ENCODE measurements at places on chromosomes 7 and 10.

DNA sequence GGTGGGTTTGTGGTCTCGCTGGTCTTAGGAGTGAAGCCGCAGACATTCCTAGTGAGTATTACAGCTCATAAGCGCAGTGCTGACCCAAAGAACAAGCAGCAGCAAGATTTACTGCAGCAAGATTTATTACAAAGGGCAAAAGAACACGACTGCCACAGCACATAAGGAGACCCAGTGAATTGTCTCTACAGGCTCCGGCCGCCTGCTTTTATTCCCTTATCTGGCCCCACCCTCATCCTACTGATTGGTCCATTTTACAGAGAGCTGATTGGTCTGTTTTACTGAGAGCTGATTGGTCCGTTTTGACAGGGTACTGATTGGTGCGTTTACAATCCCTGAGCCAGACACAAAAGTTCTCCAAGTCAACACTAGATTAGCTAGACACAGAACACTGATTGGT, 82.1 kb downstream of the VIPR2 start:
- H3K4me1 ChIP-seq = no peaks in the 10 kb centered on the region
- no peak for DNase-seq

GRCh38 chr7:132437730-132438129, 138.5 kb downstream of the PLXNA4 start:
- H3K4me1 ChIP-seq = peaks cover 33% of the 10 kb centered on the region
- H3K27ac ChIP-seq = no peak overlapping the region
- H3K27me3 ChIP-seq = no peaks in the 10 kb centered on the region

DNA sequence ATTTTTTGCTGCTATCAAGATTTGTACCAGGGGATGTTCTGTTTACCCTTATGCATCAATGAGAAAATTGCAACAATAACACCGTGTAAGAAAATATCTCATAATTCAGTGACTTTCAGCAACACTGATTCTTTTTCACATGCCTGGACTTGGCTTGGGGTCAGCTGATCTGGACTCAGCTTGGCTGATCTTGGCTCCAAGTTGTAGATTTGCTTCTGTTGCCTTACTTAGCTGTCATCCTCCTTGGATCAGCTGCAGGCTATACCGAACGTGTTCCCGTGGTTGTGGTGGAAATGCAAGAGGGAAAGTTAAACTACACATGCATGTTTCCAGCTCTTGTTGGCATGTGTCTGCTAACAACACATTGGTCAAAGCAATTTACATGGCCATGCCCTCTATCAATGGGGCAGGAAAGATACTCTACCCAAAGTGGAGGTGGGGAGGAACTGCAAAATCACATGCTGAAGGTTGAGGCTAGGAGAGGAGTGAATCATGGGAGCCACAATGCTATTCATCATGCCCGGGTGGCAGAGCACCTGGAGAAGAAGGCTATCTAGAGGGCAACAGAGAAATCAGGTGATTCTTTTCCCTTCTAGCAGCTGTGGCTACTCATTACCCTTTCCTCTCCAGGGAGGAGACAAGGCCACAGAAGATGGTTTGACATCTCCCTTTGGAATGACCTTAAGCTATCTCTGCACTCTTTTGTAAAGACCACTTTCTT, 1276.3 kb upstream of the AUTS2 start:
- H3K36me3 ChIP-seq = no peaks in the 10 kb centered on the region
- peaks cover 12% of the 10 kb centered on the region for H3K4me1 ChIP-seq

DNA sequence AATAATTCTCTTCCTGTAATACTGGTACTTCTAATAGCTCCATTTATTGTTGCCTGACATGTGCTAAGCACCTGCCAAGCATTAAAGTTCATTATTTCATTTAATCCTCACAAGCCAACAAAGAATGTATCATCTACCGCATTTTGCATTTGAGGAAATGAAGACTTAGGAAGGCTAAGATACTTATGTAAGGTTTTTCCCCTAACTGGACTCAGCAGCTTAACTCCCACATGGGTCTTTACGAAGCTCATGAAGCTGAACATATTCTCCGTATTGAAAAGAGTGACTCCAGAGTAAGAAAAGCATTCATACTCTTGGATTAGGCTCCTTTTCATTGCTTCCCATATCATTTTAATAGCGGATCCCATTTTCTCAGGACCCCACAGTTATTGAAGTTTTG, 155.7 kb upstream of the TMEM72 start:
- no peaks in the 10 kb centered on the region for H3K4me1 ChIP-seq
- H3K27me3 ChIP-seq = no peaks in the 10 kb centered on the region
- no peak overlapping the region for H3K27ac ChIP-seq
- DNase-seq = no peak
- H3K36me3 ChIP-seq = no peaks in the 10 kb centered on the region

DNA sequence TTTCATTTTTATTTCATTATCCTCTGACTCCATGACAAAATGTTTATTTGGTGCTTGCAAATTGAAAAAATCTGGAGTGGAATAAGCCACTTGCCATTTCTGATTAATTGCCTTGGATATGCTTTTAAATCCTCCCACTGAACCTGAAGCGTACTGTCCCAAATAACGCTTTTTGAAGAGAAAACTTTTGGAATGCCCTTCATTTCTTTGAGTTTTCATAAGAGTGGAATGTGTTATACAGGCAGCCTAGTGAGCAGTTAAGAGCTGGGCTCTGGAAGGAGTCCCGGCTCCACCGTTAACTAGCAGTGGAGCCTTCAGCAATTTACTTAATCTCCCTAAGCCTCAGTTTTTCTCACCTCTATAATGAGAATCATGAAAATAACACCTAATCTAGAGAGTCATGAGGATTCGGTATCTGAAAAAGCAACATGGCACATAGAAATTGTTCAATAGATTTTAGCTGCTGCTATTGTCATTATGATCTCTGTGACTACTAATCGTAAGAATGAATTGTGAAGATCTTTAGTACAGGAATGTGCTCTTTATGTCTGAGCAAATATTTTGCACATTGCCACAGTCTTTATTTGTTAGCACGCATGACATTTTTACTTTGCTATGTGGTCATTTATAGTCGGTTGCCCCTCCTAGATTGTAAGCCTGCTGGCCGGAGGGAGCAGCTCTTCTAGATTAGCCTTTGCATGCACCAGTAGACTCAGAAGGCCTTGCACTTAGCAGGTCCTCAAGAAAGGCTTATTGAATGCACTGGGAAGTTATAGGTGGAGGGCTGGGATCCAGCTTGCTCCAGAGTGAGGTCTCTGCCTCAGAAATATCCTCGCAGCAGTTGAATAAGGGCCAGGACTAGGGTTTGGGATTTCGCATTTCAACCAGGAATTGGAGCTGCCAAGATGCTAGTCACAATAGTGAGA, 59.4 kb downstream of the PLCE1 start:
- no peak overlapping the region for H3K4me3 ChIP-seq
- no peaks in the 10 kb centered on the region for H3K36me3 ChIP-seq
- no peak for DNase-seq
- H3K4me1 ChIP-seq = peaks cover 8% of the 10 kb centered on the region
- H3K27me3 ChIP-seq = no peaks in the 10 kb centered on the region
- no peak overlapping the region for H3K27ac ChIP-seq

DNA sequence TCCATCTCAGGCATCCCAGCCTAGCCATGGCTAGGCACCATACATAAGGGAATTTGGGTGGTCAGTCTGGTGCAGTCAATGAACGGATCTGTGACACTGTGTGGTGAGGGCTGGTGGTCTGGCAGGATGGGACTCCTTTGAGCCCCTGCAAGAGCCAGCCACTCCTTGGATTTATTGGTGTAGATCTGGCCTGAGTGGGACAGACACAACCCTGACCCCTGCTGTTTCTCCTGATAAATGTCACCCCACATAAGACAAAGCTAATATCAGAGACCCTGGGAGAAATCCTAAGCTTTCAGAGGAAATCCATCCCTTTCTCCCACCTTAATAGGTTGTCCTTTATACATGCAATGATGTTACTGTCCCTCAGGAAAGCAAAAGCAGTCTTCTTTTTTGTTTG, 2.3 kb downstream of the FBXO24 start:
- no peak overlapping the region for H3K27ac ChIP-seq
- peak overlapping the region; percentile 83 for H3K4me3 ChIP-seq
- DNase-seq = no peak
- H3K4me1 ChIP-seq = peaks cover 46% of the 10 kb centered on the region
- no peaks in the 10 kb centered on the region for H3K36me3 ChIP-seq

- H3K36me3 ChIP-seq = no peaks in the 10 kb centered on the region
- H3K4me3 ChIP-seq = no peak overlapping the region
- H3K27ac ChIP-seq = no peak overlapping the region
- peaks cover 4% of the 10 kb centered on the region for H3K4me1 ChIP-seq
- H3K27me3 ChIP-seq = no peaks in the 10 kb centered on the region
- no peak for DNase-seq
These were observed 203.1 kb downstream of the CDC14C start for GRCh38 chr7:49127359-49127913.
